ENCODE measurements at places on chromosomes 11 and 22.

GRCh38 chr22:20994128-20994901 lies 7.6 kb downstream of the THAP7 start:
- DNase-seq, result no peak

GRCh38 chr22:50178871-50179869 lies 6.5 kb upstream of the TRABD start:
- no peak for DNase-seq

DNA sequence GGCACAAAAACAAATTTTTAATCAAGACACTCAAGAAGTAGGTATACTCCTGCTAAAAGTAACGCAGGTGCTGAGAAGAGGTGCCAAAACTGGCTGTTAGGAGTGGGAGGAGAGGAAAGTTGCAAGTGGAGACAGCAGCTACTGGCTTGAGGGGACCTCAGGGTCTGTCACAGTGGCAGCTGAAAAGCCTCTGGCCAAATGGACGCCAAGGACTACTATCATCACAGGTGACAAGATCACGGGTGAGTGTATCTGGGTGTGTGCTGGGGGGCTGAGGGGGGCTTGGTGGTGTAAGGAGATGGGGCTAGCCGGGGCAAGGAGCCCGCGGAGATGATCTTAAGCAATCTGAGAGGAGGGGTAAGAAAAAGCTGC lies 687 bp downstream of the ZNF202 start:
- peak; percentile 15 for DNase-seq

DNA sequence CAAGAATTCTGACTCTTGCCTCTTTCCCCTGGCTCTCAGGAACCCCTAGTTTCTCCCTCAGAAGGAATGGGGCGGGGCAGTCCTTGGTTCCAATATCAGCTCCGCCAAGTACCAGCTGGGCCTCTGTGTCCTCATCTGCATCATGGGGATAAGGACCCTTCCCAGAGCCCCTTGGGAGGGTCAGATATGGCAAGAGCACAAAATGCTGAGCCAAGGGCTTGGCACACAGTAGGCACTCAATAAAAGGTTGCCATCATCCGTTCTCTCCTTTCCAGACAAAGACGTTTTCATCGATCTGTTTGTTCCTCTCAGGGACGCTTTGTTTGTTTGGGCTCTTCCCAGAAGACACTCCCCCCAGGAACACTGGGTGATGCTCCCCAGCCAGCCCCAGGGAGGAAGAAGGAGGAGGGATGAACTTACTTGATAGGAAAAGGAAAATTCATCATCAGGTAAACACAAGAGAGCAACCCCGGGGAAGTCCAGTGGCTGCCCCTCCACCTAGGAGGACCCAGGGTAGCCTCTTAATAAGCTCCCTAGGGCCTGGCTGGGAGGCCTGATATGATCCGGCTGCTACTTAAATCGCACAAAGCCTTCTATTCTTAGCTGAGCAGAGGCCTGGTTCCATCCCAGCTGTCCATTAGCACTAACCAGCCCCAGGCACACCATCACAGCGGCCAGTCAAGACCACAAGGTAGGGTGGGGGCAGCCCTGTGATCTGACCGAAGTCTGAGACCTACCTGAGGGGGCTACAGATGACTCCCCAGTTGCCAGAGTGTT lies 19.6 kb downstream of the GDPD5 start:
- DNase-seq, result no peak

DNA sequence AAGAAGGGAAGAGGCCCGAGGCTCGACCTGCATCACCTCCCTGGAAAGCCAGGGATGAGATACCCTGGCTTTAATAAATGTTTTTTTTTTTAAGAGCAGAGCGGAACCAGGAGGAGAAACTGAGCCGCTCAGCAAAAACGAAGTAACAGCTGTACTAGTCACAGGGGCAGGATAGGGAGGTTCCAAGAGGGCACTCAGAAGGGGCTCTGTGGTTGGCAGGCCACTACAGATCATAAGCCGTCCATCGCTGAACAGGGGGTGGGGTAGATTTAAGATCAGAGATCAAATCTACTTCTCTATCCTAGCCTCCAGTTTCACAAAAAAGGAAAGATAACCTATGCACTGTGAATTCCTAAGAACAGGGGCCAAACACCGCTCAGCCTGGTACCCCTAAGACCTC lies 625 bp downstream of the EIF3D start:
- DNase-seq, result no peak

GRCh38 chr11:125175896-125176575 lies 11.5 kb downstream of the PKNOX2 start:
- no peak for DNase-seq

GRCh38 chr11:40384991-40385390 lies 1074.5 kb downstream of the LRRC4C start:
- peak; percentile 71 for DNase-seq

DNA sequence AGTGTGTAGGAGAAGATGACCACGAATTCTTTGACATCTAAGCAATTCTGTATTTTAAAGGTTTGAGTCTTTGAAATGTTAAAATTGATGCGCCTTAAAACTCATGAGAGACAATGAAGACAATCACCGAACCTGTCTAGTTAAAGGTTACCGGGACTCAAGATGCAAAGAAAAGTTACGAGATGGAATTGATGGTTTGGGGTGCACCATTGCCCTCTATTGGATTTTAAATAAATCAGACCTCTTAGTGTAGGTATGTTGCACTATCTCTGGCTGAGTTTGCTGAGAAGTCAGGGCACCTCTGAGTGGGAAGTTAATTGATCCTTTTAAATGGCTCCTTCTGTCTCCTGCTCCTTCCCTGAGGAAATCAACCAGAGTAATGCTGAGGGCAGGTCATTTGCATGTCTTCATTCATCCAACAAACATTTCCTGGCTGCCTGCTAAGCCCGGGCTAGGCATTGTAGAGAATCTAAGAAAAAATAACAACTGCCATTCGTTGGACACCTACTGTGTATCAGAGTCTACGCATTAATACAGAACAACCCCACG lies 19.4 kb upstream of the TMA7B start:
- no peak for DNase-seq

GRCh38 chr11:74751303-74751702 lies 2.7 kb downstream of the RNF169 start:
- DNase-seq, result peak; percentile 9

DNA sequence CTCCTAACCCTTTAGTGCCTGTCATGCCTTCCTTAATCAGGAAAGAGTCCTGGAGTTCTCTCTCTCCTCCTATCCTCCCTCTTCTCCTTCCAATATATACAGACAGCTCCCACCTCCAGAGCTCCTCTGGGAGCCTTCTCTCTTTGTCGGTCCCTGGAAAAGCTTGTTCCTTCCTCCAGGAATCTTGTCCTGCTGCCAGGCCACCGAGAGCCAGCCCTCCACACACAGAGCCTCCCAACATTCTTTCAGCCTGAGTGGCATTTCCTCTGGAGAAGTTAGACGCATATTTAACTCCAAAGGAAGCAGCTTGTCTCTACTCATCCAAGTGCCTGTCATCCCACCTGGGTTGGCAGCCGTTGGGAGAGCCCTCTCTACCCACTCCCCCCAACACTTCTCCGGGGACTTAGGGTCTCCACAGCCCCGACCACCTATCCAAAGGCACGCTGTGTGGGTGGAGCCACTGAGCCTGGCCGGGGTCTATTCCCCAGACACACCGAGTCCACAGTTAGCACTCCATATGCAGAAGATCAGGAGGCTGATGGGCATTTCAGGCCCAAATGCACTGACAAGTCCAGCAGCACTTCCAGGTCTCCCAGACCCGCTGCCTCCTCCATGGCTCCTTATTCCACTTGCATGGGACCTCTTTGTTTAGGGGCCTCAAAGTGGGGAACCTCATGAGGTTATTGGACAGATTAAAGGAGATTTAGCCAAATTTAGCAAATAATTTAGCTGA lies 31.1 kb downstream of the DKK3 start:
- DNase-seq, result peak; percentile 86

DNA sequence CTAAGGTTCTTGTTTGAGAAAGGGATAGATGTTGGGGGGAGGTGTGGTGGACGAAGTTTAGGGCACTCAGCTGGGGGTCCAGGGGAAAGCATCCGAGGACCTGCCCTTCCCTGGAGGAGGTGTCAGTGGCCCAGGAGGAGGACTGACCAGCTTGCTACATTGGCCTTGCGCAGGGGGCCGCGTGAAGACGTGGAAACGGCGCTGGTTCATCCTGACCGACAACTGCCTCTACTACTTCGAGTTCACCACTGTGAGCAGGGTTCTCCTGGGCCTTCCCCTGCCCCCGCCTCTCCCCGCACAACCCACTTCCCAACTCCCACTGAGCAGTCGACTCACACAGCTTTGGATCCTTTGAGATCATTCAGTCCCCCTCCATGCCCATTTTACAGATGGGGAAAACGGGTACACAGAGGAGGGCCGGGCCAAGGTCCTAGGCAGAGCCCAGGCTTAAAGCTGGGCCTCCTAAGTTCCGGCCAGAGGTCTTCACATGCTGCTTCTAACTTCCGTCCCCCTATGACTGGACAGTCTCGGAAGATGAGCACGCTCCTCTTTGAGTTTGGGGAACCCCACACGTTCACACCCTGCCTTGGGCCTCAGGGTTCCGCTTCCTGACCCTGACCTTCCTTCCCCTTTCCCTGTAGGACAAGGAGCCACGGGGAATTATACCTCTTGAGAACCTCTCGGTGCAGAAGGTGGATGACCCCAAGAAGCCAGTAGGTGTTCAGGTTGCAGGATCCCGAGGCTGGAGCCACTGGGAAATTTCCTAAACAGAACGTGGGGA lies 28.7 kb downstream of the CYTH4 start:
- no peak for DNase-seq

GRCh38 chr11:8219257-8220021 lies 44.2 kb downstream of the LMO1 start:
- DNase-seq, result peak; percentile 69

DNA sequence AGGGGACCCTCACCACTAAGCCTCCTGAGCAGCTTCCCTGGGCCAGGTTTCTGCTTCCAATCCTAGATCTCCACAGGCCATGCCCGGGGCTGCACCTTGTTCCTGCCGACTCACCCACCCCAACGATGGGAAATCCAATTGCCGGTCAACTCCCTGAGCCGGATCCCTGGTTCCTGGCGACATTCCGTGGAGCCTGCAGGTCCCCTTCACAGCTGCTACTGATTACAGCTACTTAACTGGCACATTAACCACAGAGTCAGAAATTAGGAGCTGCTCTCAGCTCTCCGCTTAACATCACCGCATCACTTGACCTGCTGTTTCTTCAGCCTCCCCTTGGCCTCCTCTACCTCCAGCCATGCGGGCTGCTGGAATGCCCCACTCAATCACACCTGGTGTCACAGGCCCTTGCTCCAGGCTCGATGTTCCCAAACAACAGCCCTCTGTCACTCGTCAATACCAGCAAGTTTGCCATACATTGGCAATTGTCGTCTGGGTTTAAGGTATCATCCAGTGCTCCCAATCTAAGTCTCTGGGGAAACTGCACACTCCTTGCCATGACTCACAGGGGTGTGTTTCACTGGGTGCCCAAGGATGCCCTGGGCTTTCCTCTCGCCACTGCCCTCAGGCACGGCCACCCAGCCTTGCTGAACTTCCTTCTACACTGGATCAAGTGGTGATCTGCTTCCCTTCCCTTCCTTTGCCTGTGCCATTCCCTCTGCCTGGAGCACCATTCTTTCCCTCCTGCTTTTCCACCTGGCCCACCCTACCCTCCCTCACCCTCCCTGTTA lies 181.0 kb downstream of the MN1 start:
- DNase-seq, result no peak

DNA sequence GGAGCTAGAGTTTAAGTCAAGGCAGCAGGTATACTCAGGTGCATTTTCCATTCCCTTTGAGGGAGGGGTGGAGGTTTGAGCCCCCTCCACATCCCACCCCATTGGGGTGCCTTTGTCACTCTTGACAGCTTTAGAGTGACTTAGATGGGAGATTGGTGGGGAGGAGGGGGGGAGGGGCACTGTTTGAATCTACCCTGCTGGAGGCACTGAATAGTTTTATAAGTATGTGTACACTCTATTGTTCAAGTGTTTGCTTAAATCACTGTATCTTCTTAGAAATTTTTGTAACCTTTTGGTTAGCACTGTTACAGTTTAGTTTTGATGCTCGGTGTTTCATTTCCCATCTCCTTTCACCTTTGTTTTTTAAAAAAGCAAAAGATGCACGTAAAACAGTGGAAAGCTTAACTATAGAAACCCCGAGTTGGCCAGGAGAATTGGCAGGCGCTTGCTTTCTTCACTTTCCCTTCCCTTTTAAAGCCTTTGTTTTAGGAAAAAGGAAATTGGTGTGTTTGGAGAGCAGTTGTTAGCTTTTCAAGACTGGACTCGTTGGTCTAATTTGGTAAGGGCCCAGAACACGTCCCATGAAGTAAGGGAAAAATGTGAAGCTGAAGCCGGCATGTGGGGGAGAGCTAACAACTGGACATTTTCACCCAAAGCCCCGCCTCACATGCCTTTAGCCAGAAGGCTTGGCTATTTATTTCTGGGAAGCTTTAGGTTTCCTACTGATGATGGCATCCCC lies 42.8 kb downstream of the TNRC6B start:
- DNase-seq, result no peak

DNA sequence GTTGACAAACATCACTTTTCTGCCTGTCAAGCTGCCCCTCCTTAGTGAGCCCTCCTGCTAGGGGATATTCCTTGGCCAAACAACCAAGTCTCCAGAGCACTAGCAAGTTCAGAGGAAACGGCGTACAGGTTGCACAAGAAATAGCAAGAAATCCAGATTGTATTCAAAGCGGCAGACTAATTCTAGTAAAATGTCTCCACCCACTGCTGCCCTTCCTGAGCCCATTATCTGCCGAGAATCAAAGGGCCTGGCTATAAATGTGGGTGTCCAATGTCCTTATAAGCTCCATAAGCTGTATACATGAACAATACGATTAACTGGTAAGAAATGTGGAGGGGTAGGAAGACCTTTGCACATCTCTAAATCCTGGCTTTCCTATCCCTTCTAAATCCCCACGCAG lies 44.0 kb upstream of the AKIP1 start:
- peak; percentile 20 for DNase-seq

GRCh38 chr11:119683783-119684182 lies 45.2 kb downstream of the NECTIN1 start:
- DNase-seq, result no peak

DNA sequence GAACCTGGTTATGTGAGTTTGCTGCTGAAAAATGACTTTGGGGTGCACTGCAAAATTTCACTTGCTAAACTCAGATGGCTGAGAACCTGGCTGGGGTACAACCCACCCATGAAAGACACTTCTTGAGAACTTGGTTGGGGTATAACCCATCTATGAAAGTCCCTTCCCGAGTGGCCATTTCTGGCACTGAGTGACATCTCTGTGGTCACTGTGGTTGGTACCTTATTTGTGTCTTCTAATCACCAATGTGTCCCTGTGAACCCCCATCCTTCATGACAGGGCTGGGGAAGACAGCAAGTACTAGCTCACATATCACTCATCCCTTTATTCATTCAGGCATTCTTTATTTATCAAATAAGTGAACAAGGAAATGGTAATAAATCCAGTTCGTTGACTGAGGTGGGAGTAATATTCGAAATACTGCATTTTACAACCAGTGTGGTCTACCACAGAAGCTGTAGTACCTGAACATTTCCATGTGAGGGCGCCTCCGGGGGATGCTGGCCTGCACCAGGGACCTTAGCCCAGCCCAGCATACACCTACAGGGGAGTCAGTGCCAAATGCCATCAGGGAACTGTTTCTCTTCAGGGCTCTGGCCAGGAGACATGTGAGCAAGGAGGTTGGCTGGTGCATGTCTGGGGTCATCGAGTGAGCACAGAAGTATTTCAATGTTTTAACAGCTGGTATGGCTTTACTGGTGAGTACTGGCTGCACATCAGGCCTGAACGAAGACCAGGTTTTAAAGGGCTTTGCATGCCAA lies 122.1 kb downstream of the CSNK2A3 start:
- no peak for DNase-seq
